CD8-positive, alpha-beta memory T cell (primary cell): ENCODE measurements at places on chromosomes 6 and 20. TPM values are rescaled to one million over a fixed set of nuclear protein-coding genes. Genes with fewer than 3 reads are reported as not detected.

The CD93 gene
- 0.02 TPM for polyA plus RNA-seq

The PNLDC1 gene
- polyA plus RNA-seq = not detected

- no peaks in the 10 kb centered on the region for H3K36me3 ChIP-seq
- no peak overlapping the region for H3K4me3 ChIP-seq
- H3K4me1 ChIP-seq = no peaks in the 10 kb centered on the region
- DNase-seq = no peak
- no peak overlapping the region for H3K27ac ChIP-seq
Observed at GRCh38 chr6:147999001-147999540, 343.6 kb upstream of the SASH1 start.

DNA sequence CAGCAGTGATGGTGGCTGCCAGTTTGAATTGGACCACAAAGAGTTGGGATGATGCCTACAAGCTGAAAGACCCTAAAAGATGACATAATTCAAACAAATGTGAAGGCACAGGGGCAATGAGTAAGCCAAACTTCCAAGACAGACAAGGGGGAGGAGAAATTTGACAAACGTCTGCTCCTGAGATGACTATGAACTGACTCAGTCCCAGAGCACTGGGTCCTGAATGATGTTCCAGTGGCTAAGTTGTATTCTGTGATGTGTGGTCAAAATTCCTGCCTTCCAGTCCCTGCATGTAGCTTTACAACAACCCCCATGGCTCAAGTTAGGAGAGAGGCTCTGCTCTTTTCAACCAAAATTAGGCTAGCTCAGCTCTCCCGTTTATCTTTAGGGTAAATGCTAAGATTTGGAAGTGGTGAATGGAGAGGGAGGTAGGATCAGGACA lies 86.1 kb upstream of the SIRPA start:
- H3K27ac ChIP-seq = no peak overlapping the region
- H3K27me3 ChIP-seq = peaks cover 13% of the 10 kb centered on the region
- H3K4me1 ChIP-seq = no peaks in the 10 kb centered on the region
- H3K36me3 ChIP-seq = no peaks in the 10 kb centered on the region

GRCh38 chr6:18248698-18249097 lies 15.6 kb downstream of the DEK start:
- no peaks in the 10 kb centered on the region for H3K27me3 ChIP-seq
- H3K27ac ChIP-seq = no peak overlapping the region
- H3K4me3 ChIP-seq = no peak overlapping the region
- H3K4me1 ChIP-seq = no peaks in the 10 kb centered on the region
- peaks cover 26% of the 10 kb centered on the region for H3K36me3 ChIP-seq
- no peak for DNase-seq

DNA sequence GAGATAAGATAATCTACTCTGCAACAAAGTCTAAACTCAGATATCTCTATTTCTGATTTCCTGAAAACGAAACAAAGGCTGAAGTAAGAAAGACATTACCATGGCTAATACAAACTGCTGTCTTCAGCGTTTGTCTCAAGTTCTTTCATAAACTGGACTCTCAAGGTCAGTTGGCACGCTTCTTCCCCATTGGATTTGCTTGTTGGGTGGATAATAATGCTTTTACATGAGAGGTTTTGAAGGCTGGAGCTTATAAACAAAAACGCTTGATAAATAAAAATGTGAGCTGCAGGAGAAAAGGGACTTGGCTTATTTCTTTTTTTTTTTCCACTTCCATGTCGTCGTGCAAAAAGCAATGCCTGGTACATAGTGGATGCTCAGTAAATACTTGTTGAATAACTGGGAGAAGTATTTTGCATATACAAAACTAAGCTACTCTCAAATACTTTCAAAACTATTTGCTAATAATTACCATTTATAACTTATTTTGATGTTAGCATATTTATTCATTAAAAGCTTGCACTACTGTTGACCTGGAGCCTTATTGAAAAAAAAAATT lies 65.7 kb upstream of the EEF1A1 start:
- no peak for DNase-seq
- H3K27ac ChIP-seq = peak overlapping the region; percentile 82
- H3K36me3 ChIP-seq = no peaks in the 10 kb centered on the region
- peak overlapping the region; percentile 46 for H3K4me3 ChIP-seq

DNA sequence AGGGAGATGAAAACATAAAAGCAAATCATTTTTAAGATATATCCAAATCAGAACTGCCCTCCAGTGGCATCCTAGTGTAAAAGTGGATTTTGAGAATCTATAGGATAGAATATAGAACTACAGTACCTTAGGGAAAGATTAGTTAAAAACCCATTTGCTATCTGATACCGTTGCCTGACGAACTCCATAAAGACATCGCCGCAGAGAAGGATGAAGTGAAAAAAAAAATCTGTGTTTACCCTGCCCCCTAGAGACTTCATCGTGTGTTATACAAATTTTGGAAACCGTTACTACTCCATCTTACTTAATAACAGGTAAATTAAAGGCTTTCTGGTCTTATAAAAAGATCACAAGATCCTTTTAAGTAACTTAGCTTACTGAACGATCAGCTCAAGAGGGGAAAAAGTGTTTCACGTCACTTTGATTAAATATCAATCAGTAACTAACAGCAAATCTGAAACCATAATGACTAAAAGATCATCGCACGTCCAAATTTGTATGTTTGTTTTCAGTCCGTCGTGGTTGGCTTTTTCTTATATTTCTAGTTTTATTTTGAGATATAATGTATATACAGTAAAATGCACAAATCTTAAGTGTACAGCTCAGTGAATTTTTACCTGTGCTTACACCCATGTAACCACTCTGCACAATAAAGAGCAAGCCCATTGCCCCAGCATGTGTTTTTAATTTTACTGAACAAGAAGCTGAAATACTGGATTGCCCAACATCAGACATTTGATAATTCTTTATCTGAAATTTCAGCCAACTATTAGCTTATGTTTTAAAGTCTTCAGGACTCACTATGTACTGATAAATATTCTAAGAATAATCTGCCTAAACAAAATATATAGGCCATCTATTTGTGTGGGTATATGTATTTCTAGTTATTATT lies 881 bp upstream of the MCM3 start:
- peak overlapping the region; percentile 71 for H3K27ac ChIP-seq
- no peaks in the 10 kb centered on the region for H3K27me3 ChIP-seq
- peak overlapping the region; percentile 85 for H3K4me3 ChIP-seq
- H3K4me1 ChIP-seq = peaks cover 43% of the 10 kb centered on the region

DNA sequence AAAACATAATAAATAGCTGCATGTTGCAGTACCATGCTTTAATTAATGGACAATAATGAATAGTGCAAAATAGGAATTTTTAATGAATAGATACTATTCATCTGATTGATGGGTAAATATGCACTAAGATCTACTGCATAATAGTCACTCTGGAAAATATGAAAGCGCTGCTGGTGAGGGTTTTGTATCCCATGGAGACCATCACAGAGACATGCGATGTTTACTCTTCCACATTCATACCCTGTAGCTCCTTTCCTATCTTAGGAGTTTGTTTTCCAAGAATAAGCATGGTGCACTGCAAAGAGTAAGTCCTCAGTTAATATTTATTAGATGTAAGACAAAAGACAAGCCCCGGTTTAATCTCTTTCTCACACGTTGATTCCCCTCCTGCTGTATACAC lies 81.4 kb downstream of the NRSN1 start:
- no peak for DNase-seq
- H3K27ac ChIP-seq = no peak overlapping the region
- no peaks in the 10 kb centered on the region for H3K4me1 ChIP-seq
- H3K27me3 ChIP-seq = no peaks in the 10 kb centered on the region
- no peaks in the 10 kb centered on the region for H3K36me3 ChIP-seq
